ENCODE measurements at places on chromosomes 3 and 15.

DNA sequence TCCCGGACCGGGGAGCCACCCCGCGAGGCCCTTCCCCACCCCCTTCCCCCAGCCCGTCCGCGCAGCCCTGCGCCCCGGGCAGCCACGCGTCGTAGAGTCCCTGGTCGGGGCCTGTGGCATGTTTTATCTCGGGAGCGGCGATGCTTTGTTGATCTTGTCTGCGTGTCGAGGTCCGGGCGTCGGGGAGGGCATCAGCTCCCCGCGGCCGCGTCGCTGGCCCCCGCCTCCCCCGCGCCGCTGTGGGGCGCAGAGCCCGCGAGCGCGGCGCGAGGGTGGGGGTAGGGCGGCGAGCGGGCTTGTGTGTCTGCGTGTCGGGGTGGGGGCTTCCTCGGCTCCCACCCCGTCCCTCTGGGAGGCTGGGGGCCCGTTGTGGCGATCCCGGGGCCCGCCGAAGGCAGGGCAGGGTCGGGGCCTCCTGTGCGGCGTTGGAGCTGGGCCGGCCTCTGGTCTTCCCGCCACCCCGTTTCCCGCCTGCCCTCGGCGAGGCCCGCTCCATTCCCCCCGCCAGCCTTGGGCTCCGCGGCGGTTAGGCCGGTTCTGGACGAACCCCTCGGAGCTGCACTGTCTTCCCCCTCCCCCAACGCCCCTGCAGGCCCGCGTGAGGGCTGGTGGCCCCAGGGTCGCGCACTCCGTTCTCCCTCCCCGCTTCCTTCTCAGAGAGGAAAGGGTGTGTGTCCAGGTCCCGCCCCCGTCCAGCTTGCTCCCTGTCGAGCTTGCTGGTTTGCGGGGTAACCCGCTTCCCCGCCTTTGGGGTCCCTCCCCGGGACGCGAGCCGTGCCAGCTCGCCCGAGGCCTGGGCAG lies 695 bp downstream of the GMPS start:
- DNase-seq: no peak

DNA sequence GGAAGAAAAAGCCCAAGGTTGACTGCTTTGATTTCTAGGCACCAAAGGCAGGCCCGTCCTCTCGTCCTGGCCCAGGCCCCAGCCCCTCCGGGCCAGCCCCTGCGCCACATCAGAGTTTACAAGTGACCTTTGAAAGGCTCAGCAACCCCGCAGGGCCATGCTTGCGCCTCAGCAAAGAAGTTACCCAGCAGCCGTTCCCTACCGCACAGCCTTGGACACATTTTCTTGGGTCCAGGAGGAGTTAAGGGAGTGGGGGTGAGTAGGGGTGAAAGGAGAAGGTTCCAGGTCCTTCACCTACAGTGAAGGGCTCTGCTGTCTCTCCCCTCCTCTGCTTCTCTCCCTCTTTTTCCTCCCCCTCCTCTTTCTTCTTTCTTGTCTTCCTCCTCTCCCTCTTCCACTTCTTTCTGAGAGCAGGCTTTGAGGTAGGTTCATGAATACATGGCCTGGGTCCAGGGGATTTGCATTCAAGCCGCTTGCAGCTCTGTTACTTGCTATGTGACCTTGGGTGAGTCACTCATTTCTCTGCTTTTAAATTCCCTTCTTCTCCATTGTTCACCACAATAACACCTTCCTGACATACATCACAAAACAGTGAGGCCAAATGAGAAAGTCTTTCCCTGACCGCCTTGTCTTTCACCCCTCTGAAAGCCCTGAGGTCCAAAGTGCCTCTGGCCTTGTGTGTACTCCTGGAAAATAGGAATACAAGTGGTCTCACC lies 223.3 kb upstream of the TPRG1 start:
- DNase-seq: no peak

GRCh38 chr15:82995938-82996337 lies 9.9 kb downstream of the RAMAC start:
- DNase-seq: no peak

DNA sequence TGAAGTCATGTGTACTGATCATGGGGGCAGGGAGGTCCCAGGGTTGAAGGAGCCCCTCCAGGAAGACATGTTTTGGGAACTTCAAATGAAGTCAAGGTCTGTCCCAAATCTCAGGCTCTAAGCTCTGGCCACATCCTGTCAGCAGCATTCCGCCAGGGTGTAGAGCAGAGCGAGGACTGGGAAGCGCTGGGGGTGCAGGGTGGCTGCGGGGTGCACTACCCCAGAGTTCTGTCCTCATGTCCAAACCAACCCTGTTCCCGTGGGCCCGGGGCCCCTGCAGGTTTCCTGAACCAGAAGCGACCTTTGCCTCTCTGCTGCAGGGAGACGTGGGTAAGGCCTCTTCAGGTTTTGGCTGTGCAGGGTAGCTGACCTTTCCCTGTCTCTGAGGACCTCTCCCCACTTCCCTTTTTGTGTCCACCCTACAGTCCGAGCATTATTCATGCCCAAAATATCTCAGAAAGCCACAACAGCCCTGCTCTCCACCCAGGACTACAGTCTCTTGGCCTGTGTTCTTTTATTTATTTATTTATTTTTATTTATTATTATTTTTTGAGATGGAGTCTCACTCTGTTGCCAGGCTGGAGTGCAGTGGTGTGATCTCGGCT lies 26.6 kb upstream of the FLNB start:
- DNase-seq: no peak

GRCh38 chr15:66292571-66293418 lies 573 bp upstream of the DIS3L start:
- DNase-seq: peak; percentile 57

All from NCI-H1417 treated with DMSO at 0.1 percent for 48 hours (cell line).